ENCODE measurements at places on chromosomes 6 and 20. TPM values are rescaled to one million over a fixed set of nuclear protein-coding genes. Genes with fewer than 3 reads are reported as not detected.

SLC32A1 gene
- polyA plus RNA-seq, result not detected

ASF1A gene
- 34.5 TPM for polyA plus RNA-seq

HLA-A gene
- polyA plus RNA-seq, result 0.09 TPM

CCDC170 gene
- polyA plus RNA-seq, result not detected

DCDC2 gene
- not detected for polyA plus RNA-seq

METTL24 gene
- not detected for polyA plus RNA-seq

RPN2 gene
- polyA plus RNA-seq, result 201 TPM

LAMP5 gene
- polyA plus RNA-seq, result not detected

WFDC5 gene
- polyA plus RNA-seq, result not detected

HLA-DMB gene
- polyA plus RNA-seq, result 0.03 TPM

CLDN20 gene
- polyA plus RNA-seq, result not detected

ARFRP1 gene
- polyA plus RNA-seq, result 70.5 TPM

FAM83D gene
- polyA plus RNA-seq, result 56.1 TPM

MAFB gene
- polyA plus RNA-seq, result not detected

LTA gene
- not detected for polyA plus RNA-seq

TRAPPC3L gene
- not detected for polyA plus RNA-seq

C20orf204 gene
- 1.6 TPM for polyA plus RNA-seq

SLC29A1 gene
- polyA plus RNA-seq, result 140 TPM
